Kidney (tissue), 22 donors: ENCODE measurements at places on chromosomes 5 and 9. TPM values are rescaled to one million over a fixed set of nuclear protein-coding genes. Genes with fewer than 3 reads are reported as not detected.

DNA sequence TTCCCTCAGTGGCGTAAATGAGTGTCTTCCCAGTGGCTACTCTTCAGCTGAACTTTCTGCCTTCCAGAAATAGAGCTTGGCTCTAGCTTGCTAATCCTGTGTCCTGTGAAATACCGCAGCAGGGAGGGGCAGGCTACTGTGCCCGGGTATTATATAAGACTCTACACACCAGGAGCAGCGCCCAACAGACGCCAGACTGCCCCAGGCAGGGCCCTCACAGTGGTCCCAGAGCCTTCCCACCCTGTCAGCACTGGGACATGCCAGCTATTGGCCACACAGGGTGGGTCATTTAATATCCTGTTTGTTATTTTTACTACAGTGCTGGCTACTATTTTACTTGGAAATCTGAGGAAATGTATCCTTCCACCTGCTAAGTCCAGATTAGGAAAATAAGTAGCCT is 121.0 kb downstream of the FEM1C start:
- no peak for DNase-seq

DNA sequence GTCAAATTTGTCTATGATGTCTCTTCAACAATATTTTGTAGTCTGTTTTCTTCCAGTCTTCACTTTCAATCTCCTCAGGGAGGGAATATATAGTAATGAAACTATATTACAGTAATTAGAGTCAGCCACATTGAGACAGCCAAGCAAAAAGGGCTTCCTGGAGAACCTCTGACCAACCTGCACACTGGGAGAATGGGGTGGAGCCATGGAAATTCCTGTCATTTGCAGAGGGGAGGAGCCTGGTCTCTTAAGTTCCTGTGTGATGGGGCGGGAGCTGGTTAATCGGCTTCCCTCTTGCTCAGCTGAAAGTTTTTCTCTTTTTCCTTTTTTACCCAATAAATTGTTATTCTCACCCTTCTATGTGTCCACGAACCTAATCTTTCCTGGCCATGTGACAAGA is 1220.0 kb downstream of the PTPRD start:
- no peak for DNase-seq

GRCh38 chr5:68053202-68053601 is 162.4 kb upstream of the PIK3R1 start:
- DNase-seq = no peak

- no peak for DNase-seq
Measured at GRCh38 chr5:90111364-90112032, 298.1 kb downstream of the CETN3 start.

DNA sequence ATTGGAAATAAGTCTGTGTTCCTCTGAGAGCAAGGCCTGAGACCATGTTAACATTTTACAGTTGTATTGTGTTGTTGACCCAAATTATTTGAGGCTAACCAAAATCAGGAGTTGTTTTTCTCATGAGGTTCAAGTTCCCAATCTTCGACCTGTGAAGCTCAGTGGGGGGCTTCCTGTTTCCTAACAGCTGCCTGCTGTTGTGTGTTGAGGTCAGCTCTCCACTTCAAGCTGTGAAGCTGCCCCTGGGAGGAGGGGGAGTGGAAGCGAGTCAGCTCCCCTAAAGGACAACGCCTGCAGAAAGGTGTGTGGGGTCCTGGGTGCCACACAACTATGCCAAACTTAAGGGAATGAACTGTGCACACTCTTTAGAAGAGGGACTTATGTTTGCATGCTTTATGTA is 295.5 kb downstream of the IRX1 start:
- no peak for DNase-seq

DNA sequence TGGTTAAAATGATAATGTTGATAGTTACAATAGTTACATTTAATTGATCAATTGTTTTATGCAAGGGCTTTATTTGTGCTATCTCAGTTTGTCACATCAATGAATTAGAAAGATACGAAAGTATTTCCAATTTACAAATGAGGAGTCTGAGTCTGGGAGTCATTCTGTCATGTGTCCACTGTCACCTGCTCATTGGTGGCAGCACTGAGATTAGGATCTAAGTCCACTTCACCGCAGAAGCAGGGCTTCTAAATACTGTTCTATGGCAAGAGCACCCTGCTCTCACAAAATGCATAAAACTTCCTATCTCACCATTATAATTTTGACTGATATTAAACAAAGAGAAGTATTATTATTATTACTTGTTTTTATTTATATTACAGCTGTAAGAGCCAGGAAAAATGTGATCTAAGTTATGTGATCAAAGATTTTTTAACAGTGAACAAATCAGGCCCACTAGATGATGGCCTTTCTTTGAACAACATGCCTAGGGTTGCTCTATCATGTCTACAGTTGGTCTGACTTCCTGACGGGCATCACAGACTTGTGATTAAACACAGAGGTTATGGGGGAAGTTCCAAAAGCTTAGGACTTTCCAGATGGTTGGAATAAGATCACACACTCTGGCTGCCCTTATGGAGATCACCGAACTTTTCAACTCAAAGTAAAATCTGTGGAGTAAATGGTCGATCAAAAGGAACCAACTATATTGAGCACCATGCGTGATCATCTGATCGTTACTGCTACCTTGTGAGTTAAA is 15.1 kb downstream of the TLR4 start:
- no peak for DNase-seq

- no peak for DNase-seq
Measured at GRCh38 chr9:69016191-69017096, 2.5 kb upstream of the PRKACG start.

DNA sequence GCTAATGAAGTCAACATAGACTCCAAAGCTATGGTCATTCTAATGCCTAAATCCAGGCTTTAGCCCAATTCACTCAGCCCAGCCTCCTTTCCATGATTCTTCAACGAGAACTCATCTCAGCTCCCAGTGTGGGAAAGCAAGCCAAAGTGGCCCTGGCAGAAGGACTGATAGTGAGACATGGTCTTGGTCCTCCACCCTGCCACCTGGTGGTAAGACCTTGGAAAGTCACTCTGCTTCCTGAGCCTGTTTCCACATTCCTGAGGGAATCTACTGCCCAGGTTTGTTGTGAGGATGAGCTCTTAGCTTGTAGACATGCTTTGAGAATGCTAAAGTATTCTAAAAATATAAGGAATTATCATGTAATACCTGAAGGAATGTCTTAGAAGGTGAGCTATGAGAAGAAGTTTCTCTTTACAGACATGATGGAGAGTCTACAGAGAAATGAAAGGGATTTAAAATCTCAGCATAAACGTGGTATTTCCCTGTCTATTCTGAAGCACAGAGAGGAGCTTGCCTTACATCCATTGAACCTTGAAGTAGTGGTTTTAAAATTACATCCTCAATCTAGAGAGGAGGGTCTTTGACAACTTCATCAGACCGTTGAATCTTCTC is 173.5 kb downstream of the TRIM32 start:
- DNase-seq = peak; percentile 64

DNA sequence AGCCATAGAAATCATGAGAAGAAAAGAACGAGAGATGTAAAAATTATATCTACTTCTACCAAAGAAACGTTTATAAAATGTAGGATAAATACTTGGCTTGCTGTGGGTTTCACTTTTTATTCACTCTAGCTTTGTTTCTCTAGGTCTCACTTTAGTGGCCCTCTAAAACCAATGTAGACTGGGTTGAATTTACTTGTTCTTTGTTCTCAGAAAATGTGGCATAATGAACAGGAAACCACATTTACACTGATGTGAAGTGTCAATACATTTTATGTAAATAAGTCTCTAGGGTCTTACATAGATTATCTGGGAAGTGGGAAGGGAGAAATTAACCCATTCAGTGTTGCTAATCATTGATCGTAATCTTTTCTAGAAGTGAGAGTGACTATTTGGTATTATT is 58.9 kb downstream of the PLPPR1 start:
- DNase-seq = no peak

DNA sequence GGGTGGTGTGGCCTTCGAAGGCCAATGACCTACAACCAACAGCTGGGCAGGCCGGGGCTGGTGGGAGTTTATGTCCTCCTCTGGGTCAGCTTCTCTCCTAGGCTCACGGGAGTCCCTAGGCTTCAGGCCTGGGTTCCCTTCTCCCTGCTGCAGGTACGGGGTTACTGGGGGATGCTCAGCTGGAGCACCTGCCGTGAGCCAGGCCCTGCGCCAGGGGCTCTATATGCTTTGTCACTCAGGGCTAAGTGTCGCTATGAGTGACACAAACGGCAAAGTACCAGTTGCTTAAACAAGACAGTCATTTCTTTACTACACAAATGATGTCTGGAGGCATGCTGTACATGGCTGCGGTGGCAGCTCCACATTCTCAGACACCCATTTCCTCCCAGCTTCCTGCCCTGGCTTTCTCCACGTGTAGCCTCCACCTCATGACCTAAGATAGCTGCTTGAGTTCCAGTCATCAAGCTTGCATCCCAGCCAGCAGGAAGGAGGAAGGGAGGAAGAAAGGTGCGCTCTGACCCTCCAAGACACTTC is 22.5 kb upstream of the NINJ1 start:
- DNase-seq = no peak

GRCh38 chr9:116103976-116104820 is 49.4 kb upstream of the PAPPA start:
- no peak for DNase-seq

CA9 gene
- polyA plus RNA-seq = 0.67 TPM

SOHLH1 gene
- not detected for polyA plus RNA-seq
